Memory B cell (primary cell): ENCODE measurements at places on chromosomes 12 and 14.

- no peak for DNase-seq
These were observed 85.9 kb downstream of the RCOR1 start for GRCh38 chr14:102678394-102678793.

GRCh38 chr14:92121207-92121669 lies 268 bp downstream of the NDUFB1 start:
- no peak for DNase-seq

DNA sequence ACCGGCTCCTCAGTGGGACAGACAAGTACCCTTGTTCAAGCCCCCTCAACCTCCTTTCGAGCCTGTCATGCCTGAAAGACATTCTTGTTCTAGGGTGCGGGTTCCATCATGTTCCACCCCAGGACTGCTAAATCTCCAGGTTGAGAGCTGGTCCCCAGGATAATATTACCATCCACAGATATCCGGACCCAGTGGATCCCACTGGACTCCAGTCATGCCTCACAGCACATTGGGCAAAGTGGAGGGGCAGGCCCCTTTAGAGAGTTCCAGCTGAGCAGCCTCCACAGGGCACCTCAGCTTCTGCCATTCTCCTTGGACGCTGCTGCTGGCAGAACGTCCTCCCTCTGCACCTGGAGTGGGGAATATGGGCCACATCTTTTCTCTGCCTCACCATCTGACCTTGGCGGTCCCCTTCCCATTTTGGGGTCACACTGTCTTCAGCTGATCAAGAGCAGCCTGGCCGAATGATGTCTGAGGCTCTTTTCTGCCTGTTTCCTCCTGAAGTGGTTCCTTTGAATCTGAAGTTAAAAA lies 137.4 kb downstream of the BCL11B start:
- DNase-seq, result no peak

- DNase-seq, result no peak
These were observed 558.2 kb upstream of the MIS18BP1 start for GRCh38 chr14:45811155-45811554.

DNA sequence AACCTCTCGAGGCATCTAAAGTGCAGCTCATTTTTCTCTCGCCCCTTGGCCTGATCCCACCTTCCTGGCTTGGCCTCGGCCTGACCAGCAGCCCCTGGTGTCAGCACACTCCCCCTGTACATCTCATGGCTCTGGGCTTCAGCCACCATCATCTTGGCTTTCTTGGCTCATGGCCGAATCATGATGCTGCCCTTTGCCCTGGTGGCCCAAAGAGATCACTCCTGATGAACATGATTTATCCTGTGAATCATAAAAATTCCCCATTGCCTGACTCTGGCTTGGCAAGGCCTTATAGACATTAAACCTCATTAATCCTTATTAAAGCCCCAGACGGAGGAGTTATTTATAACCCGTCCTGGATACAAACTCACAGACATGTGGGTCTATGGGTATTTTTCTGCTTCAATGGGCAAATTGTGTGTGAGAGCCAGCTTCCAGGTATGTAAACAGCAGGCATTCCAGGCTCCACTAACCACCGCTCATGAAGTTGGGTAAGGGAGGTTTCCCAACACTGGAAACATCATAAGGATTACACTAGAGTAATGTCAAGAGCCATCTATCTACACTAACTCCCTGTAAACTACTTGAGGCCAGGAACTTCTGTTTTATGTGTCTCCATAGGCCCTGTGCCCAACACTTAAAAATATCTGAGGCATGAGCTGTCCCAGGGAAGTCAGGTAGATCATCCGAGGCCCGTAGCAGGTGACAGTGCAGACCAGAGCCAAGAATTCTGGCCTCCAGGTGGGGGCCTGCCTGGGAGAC lies 171.2 kb downstream of the TTC8 start:
- DNase-seq, result no peak

DNA sequence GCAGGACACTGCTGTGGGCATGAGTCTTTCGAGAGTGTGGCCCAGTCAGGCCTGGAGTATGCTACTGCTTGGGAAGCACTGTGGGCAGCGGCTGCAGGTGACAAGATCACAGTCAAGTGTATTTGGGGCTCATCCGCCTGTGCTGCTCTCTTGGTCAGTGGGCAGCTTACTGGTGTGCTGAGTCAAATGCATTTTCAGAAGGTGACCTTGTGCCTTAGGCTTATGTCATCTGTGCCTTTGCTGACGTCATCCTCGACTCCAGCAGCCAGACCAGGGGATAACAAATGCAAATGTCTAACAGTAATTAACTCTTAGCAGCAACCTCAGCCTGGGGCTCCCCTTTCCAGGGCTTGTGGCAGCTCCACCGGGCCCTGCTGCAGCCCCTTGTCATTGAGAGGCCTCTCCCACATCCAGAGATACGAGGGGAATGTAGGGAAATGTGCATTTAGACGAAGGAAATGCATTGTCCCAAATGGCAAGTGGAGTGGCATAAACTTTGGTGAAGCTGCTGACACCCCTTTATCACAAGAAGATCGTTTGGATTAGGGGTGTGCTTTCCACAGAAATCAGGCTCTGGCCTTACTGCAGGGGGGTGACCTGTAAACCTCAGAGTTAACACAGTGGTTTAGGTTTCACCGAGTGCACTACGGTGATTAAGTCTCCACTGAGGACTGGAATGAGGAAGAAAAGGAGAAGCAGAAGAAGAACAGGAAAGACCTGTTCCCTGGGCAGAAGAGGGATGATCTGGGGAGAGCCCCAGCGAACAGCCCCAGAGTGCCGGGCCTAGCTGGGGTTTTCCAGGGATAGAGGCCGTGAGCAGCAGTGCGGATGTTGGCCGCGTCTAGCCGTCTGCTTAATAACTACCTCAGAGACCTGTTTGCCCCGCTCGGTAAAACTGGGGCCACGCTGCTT lies 39.7 kb downstream of the PSMA6 start:
- no peak for DNase-seq

DNA sequence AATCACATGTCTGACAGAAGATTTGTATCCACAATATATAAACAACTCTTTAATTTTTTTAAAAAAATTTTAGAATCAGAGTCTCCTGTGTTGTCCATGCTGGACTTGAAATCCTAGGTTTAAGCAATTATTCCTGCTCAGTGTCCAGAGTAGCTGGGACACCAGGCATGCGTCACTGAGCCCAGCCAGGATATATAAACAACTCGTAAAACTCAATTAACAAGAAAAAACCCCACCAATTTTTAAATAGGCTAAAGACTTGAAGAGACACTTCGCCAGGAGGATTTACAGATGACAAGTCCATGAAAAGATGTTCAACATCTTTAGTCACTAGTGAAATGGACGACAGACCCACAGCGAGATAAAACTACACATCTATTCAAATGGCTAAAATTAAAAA lies 2.0 kb upstream of the SCN8A start:
- DNase-seq, result no peak

DNA sequence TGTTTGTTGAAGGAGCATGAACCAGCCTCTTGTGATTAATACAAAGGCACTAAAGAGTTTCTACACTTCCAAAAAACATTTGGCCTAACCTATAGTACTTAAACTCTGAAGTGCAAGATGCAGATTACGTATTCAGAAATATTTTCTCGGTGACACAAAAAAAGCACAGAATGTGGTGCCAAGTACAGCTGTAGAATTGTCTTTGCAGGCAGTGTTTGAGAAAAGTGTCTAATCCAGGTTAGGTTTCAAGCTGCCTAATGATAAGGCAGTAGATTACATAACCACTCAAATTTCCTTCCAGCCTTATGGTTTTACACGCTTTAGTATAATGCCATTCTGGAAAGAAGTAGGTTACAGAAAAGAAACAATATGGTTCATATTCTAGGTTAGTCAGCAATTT lies 205.2 kb downstream of the KLHL28 start:
- DNase-seq, result no peak

- no peak for DNase-seq
These were observed 23.1 kb upstream of the TBC1D30 start for GRCh38 chr12:64801381-64801780.

GRCh38 chr14:54901380-54902142 lies 1.1 kb downstream of the GCH1 start:
- no peak for DNase-seq

DNA sequence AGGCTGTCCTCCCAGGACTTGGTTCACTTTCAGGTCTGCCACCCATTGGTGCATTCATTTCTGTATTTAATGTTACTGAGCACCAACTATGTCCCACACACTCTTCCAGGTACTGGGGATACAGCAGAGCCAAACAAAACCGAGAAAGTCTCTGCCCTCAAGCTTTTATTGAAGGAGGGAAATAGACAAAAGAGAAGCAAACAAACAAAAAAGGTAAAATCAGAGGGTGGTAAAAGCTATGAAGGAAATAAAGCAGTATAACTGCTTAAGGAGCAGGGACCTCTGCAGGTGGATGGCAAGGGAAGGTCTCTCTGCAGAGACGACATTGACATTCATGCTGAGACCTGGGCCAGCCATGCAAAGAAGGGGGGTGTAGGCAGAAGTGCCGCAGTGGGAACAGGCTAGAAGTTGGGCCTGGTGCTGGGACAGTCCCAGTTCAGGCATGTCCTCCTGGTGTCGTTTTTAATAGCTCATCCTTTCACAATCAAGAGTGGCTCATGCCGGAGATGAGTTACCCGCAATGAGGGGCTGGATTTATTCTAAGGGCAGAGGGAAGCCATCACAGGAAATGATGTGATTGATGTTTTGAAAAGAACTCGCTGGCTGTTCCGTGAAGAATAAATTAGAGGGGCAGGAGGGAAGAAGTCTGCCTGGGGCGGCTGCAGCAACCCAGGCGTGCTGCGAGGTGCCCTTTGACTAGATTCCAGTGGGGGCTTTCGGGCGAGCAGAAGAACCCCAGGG lies 72.8 kb downstream of the IRF2BPL start:
- DNase-seq, result no peak

DNA sequence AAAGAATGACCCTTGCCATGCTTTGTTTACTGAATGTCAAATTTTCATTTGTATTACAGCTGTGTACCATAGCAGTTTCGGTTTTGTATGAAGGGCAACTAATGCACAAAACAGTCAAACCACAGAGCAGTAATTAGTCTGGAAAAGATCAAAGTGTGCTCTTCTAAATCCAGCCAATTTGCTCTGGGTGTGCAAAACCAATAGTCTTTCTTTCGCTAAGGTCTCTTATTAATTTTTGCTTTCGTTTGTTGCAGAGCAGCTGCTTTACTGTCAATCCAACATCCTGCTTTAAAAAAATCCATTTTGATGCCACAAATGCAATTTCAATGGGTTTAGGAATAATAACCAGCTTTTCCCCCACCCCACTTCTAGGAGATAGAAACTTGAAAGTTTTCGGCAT lies 114.2 kb downstream of the BRMS1L start:
- no peak for DNase-seq

DNA sequence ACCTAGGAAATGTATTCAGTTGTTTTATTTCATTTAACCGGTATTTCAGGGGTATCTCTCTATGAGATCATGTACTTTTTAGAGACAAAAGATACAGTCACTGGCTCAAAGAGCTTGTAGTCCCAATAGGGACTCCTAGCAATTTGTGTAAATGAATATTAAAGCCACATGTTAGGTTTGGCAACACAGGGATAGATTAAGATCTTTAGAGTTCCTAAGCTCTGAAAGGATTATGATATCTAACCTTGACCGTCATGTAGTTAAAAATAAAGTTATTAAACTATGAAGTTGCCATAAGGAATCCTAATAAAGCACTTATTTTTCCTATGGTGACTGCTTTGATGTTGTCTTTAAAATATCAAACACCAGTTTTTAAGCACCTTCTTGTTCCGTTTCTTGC lies 100.4 kb upstream of the FGD4 start:
- DNase-seq, result no peak

DNA sequence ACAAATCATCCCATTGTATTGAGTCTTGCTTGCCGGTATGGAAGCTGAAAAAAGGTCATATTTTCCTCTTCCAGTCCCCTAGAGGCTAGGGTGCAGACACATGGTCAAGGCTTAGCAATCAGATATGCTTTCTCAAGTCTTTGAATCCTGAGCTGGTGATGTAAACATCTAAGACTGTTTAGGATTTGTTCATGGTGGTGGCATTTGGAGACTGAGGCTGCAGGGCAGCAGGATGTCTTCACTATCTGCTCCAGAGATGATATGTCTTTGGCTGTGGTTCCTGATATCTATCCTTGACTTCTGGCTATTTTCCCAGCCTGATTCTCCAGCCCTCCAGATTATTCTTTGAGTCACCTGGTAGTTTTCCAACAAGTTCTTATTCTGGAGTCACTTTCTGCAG lies 50.5 kb upstream of the DACT1 start:
- DNase-seq, result no peak

DNA sequence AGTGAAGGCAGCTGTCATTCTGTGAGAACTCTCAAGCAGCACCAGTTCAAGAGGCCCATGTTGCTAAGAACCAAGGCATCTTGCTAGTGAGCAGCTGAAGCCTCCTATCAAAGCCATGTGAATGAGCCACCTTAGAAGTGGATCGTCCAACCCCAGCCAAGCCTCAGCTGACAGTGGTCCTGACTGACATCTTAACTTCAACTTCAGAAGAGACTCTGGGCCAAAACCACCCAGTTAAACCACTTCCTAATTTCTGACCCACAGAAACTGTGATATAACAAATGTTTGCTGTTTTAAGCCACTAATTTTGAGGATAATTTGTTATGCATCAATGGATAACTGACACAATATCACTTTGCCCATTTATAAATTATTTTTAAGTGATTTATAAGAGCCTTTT lies 256.0 kb downstream of the RPAP3 start:
- no peak for DNase-seq

DNA sequence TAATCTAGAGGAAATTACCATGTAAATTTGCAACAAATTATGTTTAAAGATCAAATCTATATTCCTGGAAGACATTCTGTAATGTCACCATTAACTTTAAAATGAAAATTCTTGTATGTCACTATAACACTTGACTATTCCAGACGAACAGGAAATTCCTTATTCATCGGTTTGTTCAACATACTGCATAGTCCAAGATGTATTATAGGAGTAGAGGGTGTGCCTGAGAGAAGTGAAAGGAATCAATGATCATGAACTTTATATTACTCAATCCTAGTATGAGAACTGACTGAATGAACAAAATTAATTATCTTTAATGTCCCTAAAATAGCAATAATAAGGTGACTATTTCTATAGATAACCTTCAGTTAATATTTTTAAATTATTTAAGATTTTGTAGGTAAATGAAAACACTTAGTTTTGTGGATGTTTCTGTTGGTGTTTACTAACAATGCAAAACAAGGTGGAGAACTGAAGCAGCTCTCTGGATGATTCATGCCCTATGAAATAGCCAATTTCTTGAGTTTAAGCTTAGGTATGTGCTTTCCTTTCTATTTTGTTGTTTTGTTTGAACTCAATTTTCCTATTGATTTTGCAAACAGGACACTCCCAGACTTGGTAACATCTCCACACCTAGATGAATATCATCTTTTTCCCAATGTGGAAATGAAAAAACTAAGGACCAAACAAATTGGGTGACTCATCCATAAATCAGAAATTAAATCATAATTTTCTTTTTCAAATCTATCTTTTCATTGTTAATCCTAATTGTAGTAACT lies 18.2 kb upstream of the ITPR2 start:
- no peak for DNase-seq

GRCh38 chr12:94563286-94563685 lies 87.1 kb downstream of the TMCC3 start:
- no peak for DNase-seq

DNA sequence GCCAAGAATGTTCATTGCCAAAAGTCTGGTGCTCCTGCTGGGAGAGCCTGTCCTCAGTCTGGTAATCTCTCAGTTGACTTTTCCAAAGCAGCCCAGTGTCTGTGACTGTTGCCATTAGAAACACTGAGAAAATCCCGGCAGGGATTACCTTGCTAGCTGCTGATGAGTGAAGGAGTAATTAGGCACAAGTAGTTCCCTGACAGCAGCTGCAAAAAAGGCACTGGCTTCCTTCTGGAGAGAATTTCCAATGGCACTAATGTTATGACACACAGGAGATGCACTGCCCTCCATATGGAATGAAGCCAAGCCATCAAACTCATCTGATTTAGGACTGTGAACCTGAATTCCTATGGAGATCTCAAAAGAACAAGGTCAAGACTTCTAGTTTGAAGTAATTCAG lies 1321.2 kb upstream of the SEL1L start:
- DNase-seq, result no peak
